ENCODE measurements at places on chromosomes 16 and 17.

- DNase-seq: no peak
These were observed 60.9 kb downstream of the CACNG1 start for GRCh38 chr17:67105213-67105612.

GRCh38 chr16:55754056-55754455 lies 78.8 kb downstream of the CES1 start:
- DNase-seq: no peak

GRCh38 chr17:2347805-2348685 lies 10.7 kb downstream of the SGSM2 start:
- no peak for DNase-seq

DNA sequence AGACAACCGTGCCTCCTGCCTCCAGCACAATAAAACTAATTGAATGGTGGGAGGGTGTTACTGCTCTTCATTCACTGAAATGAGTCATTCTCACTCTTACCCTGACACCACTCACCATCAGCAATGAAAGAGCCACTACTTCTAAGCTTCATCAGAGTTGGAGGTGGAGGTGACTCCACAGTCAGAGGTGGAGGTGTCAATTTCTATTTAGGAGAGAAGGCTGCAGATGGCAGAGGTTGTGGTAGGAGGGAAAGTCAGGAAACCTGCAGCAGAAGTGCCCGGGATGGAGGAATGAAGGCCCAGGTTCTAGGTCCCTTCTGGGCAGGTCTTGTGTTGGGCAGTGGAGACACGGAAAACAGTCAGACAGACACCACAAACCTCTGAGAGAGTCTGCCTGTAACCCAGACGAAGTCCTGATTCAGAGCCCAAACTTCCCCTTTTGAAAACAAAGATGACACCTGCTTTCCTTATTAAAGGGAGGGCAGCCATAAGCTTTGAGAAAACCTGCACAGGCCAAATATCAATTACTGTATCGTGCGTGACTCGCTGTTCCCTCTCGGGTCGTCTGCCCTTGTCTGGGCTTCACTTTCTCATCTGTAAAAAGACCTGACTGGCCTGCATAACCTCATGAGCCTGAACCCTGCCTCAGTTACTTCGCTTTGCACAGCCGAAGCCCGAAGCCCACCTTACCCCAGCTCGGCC lies 668 bp downstream of the ATPAF2 start:
- DNase-seq: no peak

DNA sequence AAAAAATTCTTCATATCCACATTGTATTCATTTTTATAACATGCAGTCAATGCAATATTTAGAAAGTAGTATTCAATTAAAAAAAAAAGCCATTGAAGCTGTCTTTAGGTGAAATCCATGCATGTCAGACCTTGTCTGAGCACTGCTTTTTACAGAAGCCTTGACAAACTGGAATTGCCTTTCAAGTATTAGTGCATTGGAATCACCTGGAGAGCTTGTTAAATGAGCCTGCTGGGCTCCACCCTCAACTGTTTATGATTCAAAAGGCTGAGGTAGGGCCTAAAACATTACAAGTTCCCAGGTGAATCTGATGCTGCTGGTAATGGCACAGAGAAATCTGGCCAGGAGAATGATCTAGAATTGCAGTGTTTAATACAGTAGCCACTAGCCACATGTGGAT lies 85.8 kb downstream of the HIC1 start:
- no peak for DNase-seq

DNA sequence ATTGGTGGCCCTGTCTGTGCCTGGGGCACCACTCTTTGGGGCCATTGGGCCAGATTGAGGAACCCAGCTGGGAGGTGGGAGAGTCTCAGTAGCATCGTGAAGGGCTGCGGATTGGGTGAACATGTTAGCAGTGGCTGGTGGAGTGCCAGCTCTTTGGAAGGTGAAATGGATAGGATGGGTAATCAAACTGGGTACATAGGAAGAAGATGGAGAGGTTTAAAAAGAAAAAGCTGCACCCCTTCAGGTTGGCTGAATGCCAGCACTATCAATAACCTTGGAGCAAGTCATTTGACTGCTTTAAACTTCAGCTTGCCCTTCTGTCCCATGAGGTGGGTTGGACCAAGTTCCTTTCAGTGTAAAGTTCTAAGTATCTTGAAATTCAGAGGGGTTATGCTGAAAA lies 95.0 kb downstream of the RPTOR start:
- no peak for DNase-seq

- DNase-seq: no peak
These were observed 18.5 kb upstream of the USP22 start for GRCh38 chr17:21061158-21061835.

DNA sequence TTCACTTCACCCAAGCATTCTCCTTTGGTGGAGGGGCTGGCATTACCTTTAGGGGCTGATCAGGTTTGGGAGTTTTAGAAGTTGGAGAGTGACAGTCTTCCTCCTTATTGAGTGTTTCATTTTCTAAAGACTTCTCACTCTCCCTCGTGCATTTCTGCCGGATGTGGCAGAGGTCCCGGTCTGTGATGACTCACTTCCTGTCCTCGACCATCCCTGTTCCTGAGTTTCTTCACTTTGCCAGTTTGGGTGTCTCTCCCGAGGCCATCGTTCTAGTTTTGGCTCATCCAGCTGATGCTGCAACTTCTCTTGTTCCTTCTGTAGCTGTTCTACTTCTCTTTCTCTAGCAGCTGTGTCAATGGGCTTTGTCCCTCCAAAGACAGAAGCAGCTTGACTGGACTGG lies 104.3 kb downstream of the PHKB start:
- DNase-seq: no peak

GRCh38 chr16:23905027-23905426 lies 69.2 kb downstream of the PRKCB start:
- DNase-seq: no peak

GRCh38 chr17:81688616-81689015 lies 4.8 kb downstream of the HGS start:
- DNase-seq: no peak

Data from SK-N-MC (cell line).